COR-L47 (cell line): ENCODE measurements at places on chromosomes 4 and X.
A peak's percentile ranks its signal among the peaks of the same experiment; 100 is the strongest.

DNA sequence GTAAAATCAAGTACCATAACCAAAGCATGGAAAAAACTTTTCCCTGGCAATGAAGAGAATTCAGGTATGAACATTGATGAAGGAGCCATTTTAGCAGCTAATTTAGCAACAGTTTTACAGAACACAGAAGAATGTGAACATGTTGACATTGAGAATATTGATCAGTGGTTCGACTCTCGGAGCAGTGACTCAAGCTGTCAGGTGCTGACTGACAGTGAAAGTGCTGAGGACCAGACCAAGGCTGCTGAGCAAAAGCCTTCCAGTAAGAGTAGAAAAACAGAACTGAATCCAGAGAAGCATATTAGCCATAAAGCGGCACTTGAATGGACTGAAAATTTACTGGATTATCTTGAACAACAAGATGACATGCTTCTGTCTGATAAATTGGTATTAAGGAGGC lies 2.8 kb downstream of the TIGD2 start:
- DNase-seq: no peak

DNA sequence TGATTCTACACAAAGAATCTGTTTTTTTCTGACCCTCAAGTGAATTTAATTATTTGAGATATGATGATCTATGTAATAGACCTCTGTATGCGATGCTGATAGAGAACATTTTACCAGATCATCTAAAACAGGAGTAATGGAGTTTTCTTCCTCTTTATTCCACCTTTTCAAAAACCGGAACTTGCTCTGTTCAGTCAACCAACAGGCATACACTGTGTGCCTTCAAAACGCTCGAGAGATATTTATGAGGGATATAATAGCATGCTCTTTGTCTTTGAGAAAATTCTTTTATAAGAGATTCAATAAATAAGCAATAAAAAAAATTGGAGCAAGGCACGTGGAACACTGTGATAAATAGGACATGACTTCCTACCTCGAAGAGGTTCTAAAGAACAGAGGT lies 2.0 kb downstream of the NYX start:
- no peak for DNase-seq

DNA sequence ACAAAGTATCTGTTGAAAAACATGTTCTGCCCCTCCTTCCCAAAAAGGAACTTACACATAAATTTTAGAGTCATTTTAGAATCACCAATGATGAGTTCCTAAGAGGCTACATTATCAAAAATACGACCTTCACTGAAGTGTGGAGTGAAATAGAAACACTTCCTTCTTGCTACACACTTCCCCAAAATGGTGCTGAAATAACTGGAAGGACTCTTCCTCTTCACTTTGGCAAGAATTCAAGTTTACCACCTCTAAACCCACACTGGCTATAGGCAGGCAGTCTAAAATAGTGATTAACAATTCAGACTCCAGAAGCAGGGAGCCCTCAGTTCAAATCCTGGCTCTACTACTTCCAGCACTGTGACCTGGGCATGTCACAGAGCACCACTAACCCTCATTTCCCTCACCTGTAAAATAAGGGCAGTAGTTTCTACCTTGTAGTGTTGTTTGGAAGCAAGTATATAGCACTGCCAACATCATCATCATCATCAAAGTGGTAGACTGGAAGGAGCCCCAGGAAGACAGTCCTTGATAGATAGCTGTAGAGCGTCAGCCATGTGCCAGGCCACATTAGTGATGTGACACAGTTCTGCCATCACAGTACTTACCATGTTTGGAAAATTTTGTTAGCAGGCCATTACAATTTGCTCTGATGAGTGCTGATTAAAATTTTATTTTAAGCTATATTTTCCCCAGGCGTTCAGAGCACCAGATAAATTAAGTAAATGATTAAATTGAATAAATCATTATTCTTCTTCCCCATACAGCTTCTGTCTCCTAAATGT lies 103.3 kb downstream of the PARM1 start:
- no peak for DNase-seq

DNA sequence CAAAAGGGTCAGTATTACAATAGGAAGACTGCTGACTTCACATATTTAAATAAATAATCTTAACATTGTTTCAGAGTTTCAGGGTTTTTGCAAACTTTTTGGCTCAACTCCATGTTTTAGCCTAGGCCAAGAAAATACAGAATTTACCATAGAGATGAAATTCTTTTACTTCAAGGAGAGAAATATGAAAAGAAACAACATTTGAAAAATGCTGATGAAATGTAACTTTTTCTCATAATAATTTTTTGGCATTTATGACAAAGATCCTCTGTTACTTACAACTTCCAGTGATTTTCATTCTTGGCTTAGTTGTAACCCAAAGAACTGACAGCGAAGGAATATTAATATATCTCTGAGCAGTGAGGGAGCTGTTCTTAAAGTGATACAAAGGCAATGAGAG lies 316.1 kb upstream of the EMCN start:
- DNase-seq: no peak

- DNase-seq: no peak
Measured at GRCh38 chr4:152273343-152273742, 262.5 kb downstream of the FBXW7 start.

GRCh38 chr4:16916031-16916430 lies 17.6 kb upstream of the LDB2 start:
- no peak for DNase-seq

DNA sequence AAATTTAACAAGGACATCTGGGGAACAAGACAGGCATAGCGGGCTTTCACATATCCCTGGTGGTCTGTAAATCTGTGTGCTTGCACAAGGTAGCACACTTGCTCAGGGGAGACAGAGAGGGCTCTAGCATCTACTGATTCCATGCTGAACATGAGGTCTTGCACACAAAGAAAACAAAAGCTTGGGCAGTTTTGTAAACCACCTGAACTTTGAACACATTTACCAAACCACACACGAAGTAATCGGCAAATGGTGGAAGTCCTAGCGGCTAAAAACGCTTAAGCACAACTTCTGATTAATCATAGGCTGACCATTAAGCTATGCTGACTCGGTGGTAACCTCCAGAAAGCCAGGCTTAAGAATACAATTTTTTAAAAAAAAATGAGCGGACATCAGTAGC lies 52.8 kb downstream of the AKAP4 start:
- DNase-seq: no peak

DNA sequence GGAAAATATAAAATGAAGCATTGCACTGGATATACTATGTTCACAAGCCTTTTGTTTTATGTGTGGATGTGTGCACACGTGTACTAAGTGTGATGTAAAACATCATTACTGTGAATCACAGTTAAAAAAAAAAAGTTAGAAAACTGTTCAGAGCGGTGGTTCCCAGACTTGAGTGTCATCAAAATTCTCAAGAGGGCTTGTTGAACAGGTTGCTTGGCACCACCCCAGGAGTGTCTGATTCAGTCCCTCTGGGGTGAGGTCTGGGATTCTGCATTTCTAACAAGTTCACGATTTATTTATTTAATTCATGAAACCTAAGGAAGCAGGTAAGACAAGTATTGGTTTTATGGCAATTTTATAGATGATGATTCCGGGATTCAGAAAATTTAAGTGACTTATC lies 1.8 kb downstream of the CENPU start:
- DNase-seq: no peak

- DNase-seq: no peak
Measured at GRCh38 chr4:77605210-77605902, at the start of gene CXCL13. TSS of gene CXCL13 (plus strand) at chr4:77605820. CDS start at chr4:77605866, 46 bp downstream.

DNA sequence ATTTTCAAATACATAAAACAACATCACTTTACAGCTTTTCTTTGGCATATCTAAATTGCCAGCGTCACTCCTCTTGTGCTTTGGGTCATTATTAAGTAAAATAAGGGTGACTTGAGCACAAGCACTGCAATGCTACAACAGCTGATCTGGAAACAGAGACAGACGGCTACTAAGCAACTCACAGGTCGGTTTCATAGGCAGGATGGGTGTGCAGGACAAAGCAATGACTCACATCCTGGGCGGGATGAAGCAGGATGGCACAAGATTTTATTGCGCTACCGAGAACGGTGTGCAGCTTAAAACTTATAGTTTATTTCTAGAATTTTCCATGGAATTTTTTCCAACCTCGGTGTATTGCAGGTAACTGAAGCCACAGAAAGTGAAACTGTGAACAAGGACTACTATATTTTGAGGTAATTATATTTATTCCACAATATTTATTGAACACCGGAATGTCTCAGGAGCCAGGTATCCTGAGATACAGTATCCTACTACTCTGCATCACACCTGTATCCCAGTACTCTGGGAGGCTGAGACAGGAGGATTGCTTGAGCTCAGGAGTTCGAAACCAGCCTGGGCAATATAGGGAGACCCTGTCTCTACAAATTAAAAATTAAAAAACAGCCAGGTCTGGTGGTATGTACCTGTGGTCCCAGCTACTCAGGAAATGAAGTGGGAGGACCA lies 215.5 kb downstream of the APBB2 start:
- no peak for DNase-seq

- no peak for DNase-seq
Measured at GRCh38 chrX:11626351-11626750, 39.4 kb downstream of the ARHGAP6 start.

GRCh38 chrX:132395026-132395425 lies 93.8 kb downstream of the MBNL3 start:
- DNase-seq: no peak

DNA sequence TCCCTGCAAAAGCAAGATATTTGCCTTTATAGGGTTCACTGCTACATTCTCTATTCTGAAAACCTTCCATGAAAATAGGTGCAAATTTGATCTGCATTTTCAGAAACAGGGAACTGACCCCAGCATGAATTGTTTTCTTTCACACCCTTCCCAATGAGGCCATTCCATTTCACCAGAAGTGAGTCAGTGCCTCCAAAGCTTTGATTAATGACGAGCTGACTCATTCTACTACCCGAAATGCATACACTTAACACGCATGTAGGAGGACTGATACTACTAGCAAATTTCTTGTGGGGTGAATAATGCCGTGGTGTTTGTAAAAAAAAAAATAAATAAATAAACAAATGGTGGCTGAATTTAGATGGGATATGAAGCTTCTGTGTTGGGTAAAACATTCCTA lies 146.9 kb upstream of the FGF13 start:
- no peak for DNase-seq

GRCh38 chr4:151472297-151472696 lies 63.3 kb downstream of the FHIP1A start:
- DNase-seq: no peak

GRCh38 chr4:15712214-15712613 lies 9.3 kb downstream of the BST1 start:
- no peak for DNase-seq

GRCh38 chr4:42132099-42132498 lies 20.4 kb downstream of the BEND4 start:
- DNase-seq: no peak

DNA sequence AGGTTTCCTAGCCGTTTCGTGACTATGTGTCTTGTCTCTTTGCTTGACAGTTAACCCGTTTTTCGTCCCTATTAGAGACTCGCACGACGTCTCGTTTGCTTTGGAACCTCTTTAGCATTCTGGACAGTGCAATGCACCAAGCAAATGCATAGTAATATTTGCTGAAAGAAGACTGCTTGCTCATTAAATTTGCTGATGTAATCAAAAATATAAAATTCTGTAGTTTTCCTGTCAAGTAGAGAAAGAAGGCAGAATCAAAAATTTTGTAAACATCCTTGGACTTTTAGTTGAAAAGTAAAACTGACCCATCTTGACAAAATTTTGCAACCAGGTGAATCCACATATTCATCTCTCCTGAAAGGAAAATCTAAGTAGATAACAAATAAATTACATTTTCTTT lies 106.9 kb upstream of the RAPGEF2 start:
- no peak for DNase-seq

DNA sequence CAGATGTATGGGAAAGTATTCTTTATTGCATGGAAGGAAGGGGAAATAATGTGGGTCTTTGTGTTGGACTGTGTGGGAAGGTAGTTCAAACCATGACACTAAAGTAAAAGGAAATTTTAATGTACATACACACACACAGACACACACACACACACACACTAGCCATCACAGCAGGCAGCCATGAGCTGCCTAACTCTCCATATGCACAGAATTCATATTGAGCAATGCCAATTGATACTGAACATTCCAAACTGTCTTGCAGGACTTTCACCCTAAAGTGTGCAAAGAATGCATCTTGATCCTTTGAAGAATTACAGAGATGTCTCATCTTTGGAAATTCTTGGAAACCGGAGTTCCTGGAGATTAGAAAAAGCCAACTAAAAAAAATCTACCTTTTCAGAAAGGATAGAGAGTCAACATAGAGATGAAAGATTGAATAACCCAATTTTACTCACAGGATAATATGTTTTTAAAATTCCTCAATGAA lies 120.6 kb upstream of the MBNL3 start:
- no peak for DNase-seq

DNA sequence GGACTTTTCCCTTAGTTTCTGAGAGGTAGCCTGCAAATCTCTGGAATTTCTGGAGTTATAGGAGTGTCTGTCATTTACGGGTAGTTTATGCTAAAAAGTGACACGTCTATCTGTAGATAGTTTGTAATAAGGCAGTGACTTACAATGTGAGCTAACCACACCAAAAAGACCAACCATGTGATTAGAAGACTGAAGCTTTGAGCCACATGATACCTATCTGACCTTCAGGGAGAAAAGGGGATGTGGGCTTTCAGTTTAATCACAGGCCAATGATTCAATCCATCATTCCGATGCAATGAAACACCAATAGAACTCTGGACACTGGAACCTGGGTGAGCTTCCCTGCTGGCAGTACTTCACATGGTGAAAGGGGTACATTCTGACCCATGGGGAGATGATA lies 254.6 kb upstream of the GK2 start:
- no peak for DNase-seq

- no peak for DNase-seq
Measured at GRCh38 chr4:78336093-78336943, 215.3 kb upstream of the ANXA3 start.

DNA sequence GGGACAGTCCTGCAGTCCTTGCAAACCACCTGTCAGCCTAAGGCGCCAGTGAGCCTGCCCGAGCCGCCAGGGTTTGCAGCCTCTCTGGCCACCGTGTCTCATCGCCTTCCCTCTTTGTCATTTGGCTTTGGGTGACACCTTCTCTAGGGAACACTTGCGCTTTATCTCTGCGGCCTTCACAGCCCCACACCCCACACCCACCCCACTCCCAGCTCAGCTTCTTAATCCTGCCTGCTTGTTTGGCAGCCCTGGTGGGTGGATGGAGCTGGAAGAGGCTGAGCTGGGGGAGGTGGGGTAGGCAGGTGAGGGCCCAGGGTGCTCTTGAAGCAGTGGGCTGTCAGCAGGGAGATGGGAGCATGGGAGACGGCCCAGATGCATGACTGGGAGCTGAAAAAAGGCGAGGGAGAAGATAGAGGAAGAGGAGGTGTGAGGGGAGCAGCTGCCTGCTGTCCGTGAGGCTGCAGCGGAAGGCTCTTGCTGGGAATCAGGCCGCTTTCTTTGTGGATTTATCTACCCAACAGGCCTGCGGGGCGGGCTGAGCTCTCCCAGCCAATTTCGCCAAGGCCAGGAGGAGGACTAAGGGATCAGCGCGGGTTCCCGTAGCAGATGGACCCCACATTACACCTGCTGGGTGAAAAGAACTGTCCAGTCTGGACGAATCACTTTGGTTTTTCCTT lies 97.5 kb upstream of the STOX2 start:
- DNase-seq: no peak

- peak; percentile 74 for DNase-seq
Measured at GRCh38 chr4:123564758-123565346, 168.3 kb downstream of the SPRY1 start.

GRCh38 chr4:159312236-159312635 lies 209.4 kb downstream of the RAPGEF2 start:
- DNase-seq: no peak

- DNase-seq: no peak
Measured at GRCh38 chrX:101932249-101932570, 383 bp upstream of the ZMAT1 start.
